ELR (cell line): ENCODE measurements at places on chromosomes 7 and 10.

DNA sequence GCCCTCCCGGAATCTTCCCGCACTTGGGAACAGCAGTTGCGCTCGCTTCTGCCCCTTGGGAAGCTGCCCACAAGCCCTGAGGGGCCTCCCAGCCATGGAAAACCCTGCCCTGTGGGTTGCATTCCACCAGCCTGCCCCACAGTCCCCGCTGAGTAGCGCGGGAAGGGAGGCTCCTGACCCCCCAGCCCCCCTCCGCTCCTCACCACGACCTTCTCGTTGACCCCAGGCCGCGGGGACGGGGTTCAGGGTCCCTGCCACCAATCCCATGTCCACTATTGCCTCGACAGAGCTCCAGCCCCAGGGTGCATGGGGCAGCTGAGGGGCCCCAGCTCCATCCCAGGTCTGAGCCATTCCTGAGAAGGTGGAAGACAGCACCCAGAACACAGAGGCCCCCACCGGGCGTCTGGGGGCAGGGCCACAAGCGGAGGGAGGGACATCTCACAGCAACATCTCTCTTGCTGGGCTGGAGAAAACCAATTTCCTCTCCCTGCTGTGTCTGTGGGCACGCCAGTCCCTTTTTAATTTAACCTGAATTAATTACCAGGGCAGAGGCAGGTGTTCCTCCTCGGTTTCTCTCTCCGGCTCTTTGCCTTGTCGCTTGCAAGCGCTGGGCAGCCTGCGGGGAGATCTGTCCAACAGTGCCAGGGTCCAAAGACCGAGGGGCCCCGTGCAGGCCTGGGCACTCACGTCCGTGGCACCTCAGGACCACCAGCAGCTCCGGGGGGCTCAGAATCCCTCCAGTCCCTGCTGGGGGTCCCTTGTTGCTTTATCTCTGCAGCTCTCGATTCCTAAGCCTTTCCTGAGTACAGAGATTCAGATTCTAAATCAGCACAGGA lies 57.9 kb downstream of the FOXL3 start:
- DNase-seq: no peak

DNA sequence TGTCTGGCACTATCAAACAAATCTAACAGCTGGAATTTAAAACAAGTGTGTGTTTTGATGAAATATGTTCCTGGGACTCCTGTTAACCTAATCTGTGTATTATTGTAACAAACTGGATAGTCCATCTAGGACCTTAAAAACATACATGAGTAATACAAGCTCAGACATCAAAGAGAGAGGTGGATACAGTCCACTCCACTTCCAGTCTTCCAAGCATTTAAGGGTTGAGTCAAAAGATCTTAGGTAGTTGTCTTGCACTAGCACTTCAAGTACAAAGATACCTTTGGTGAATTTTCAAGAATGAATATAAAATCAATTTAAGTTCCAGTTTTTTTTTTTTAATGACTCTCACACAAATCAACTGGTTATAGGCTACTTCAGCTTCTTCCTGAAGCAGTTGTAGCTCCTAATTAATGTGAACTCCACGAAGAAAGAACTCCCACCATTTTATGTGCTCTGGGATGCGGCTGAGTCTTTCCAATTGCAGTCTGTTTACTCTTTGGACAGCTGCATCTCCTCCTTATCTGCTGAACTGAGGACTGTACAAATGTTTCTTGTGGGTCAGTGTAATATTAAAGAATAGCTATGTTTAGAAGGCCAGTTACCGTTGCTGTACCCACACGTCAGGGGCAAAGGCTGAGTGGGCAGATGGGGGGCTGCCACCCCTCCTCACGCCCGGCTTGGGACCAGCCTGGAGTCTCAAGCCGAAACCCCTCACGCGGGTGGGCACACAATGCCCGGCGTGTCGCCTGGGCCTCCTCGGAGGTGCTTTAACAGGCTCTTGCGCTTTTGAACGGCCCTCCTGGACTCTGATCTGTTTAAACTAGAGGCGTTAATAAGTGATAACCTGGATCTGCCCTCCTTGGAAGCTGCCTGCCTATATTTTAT lies 2.9 kb upstream of the IGF2BP3 start:
- DNase-seq: peak; percentile 59

DNA sequence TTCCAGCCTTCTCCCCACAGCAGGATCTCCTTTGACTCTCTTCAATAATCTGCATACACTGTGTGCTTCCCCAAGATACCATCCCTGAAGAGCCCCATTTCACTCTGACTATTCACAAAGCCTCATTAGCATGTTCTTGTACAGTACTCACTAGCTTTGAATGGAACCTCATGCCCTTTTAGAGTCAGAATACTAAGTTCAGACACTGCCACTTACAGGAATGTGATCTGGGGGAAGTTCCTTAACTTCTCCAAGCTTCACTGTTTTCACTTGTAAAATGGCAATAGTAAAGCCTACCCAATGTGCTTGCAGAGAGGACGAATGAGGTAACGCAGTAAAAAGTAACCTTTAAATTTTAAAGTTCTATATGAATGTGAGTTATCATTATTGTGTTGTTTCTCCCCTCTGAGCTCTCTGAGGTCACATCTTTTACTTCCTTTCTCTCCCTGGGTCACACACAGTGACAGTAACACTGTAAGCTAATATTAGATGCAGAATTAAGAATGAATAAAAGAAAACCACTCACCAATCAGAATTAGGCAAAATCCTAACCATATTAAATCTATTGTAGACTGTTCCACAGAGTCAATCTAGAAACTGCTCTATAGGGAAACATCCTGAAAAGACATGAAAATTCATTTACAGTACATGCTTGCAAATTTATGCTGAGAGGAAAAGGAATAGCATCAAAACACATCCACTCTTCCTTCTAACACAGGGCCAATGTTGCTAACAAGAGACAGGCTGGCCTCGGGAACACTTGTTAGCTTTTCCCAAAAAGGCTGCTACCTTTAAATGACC lies 64.2 kb upstream of the IL6 start:
- DNase-seq: no peak

- DNase-seq: peak; percentile 22
These were observed 109.9 kb downstream of the ITGB8 start for GRCh38 chr7:20440472-20441105.

GRCh38 chr7:39602351-39602750 lies 21.0 kb upstream of the RALA start:
- DNase-seq: peak; percentile 72

GRCh38 chr10:49280001-49280408 lies 19.0 kb upstream of the C10orf71 start:
- DNase-seq: peak; percentile 52

DNA sequence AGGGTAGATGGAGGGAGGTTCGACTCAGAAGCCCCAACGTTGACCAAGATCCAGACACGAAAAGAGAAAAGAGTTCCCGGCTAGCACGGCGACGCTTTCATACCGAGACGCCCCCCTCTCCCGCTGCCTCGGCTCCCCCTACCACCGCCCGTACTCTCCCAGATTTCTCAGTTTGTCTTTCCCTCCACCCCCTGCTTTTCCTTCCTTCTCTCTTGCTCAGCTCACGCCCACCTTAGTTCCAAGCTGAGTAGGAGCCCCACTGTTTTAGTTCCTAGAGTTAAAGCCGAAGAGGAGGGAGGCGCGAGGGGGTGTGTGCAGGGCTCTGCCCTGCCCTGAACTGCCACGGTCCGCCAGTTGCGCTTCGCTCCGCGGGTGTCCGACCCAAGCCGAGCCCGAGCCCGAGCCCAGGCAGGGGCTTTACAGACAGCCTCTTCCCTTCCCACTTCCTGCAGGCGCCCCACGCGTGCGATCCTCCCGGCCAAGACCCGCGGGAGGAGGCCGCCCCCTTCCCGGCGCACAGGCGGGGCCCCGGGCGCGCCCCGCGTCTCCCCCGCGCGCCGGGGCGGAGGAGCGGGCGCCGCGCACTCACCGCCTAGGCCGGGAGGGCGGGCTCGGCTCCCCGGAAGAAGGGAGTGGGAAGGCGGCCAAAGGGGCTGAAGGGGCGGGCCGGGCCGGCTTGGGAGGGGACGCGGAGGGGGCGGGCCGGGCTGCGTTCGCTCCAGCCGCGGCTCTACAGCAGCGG lies at the start of gene EPHB6:
TSS of gene EPHB6 (plus strand) at position 705 of the 742 bp plus-strand sequence. CDS start 8,152 bp downstream, outside the sequence.
- DNase-seq: peak; percentile 46

GRCh38 chr7:95674101-95674500 lies 77.8 kb upstream of the PDK4 start:
- no peak for DNase-seq

DNA sequence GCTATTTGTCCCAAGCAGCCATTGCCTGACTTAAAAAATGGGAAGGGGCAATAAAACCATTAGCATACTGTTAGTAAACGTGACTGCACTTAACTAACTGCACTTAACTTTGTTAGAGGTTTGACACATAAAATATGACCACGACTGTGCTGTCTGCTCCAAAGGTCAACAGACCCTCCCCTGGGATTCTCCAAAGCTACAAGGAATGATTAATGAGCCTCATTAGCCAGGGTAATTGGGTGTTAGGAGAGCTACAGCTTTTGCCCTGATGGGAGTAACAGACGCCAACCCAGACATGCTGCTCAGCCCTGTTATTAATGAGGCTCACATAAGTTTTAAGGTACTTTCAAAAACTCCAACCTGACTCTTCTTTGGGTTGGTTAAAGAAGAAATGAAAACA lies 129.4 kb upstream of the PLPP4 start:
- no peak for DNase-seq

GRCh38 chr7:117023325-117023854 lies 70.1 kb downstream of the ST7 start:
- DNase-seq: no peak

DNA sequence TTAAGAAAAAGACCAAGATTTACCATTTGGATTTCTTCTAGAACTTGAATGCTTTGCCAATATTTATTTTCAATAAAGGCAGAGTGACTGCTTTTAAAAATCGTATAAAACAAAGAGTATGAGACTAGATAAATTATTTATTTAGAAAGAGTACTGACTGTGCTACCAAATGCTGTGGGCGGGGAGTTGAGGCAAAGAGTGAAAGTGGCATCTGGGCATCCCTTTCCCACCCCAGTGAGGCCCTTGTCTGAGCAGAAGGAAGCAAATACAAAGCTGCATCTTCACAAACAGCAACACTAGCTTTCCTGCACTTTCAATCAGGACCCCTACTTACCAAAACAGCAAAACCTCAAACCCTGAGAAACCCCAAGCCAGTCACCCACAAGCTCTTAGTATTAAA lies 34.9 kb downstream of the ITGB1 start:
- no peak for DNase-seq

DNA sequence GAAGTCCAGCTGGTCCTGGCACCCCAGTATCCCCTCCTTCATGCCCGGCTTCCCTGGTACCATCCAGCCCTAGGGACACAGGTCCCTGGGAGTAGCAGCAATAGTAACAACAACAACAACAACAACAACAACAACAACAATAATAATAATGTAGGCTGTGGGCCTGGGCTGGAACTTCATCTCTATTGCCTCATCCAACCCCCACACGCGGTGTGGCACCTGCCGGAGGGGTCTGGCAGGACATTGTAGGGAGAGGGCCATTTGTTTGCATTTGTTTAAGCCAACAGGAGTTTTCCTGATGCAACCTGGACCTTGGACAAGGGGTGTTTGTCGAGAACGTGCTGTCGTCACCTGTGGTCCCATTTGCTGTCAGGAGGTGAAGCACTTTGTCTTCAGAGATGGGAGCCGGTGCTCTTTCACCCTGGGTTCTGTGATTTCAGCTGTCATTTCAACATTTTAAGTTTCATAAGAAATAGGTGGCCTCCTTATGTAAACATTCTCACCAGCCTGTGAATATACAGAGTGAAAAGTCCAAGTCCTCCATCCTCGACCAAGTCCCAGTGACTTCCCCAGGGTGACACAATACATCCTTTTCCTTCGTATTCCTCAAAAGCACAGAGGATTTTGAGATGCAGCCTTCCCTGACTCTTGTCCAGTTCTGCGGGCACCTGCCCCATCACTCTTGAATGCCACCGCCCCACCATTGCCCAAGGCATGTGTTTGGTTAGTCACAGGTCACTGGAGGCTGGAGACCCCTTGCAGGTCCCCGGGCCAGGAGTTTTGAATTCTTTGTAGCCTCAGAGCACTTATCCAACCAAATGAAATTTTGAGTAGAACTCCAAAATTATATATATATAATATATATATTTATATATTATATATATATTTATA lies 9.2 kb downstream of the LHPP start:
- DNase-seq: no peak

DNA sequence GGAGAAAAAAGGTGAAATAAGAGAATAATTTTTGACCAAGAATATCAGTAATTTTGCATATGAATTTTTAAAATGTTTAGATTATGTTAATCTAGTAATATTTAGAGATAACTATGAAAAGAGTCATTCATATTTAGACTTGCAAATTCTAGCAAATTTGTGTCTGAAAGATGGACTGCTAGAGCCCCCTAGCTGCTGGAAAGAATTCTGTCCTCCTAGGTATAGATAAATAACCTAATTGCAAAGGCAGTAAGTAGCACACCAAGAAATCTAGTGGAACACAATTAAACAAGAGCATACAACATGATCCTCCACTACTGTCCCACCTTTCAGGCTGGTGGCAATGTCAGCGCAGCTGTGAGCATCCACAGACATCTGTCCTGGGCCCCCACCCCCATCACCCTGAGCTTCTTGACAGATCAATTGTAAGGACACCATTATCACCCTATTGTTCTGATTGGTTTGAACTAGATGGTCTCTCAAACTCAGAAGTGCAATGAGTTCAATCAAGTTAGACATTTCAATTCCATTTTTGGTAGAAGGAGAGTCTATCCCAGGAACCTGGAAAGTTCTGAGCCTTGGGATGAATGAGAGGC lies 15.0 kb upstream of the GFRA1 start:
- peak; percentile 69 for DNase-seq

DNA sequence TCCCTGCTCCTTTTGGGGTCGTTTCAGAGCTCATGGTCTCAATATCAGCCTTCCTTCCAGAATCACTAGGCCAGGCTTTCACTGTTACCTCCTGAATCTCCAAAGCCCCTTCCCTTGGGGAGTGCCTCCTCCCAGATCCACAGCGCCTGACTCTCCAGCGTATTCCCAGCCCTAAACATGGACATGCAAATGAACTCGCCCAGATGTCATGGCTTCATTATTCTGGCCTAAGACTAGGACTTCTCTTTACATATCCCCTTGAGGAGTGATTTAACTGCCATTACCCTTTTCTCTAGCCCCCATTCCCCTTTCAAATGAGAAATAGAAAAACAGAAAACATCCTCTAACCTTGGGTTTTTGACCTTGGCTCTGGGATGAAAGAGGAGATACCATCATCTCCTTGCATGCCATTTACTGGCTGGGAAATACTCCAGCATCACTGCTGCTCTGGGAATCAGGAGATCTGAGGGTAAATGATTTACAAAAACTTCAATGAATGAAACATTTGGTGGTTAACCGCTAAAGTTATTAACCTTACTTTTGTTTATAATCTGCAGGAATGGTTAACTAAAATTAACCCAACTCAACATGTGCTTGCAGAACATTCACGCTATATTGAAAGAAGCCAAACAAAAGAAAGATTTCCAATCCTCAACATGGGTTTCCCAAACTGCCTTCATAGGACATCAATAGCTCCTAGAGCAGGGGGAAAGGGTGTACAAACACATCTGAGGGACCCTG lies 37.0 kb downstream of the FAM171A1 start:
- DNase-seq: peak; percentile 34

DNA sequence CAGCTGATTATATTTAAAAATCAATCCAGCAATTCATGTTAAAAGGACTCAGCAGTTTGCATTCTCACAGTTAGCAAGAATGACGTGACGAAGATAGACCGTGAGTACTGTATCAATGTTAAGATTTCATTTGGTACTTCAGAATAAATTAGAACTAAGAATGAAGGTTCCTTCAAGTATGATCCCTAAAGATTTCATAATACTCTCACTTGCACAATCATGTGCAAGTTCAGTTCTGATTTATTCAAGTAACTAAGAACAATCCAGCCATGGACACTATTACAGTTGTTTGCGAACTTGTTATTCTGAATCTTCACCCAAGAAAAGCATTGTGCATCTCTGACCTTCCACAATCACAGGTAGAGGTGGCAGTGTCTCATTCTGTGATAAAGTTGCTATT lies 7.7 kb downstream of the RHEB start:
- no peak for DNase-seq
